ENCODE measurements at places on chromosomes 11 and 22.

DNA sequence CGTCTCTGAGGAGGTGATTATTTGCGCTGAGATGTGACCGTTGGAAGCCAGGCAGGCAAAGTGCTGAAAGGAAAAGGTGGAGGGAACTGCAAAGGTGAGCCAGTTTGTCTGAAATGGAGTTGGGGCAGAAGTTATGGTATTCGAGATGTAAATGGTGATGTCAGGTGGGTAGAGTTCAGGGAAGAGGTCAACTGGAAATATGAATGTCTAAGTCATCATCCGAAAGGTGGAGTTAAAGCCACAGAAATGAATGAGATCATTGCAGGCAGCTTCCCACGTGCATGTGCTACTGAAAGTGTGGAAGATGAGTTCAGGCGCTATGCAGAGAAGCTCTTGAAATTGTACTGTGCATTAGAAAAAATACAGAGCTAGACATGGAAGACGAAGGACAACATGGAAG is 2.2 kb upstream of the BPIFC start:
- DNase-seq, result no peak

GRCh38 chr11:1090600-1091331 is 16.1 kb downstream of the MUC2 start:
- DNase-seq, result no peak

DNA sequence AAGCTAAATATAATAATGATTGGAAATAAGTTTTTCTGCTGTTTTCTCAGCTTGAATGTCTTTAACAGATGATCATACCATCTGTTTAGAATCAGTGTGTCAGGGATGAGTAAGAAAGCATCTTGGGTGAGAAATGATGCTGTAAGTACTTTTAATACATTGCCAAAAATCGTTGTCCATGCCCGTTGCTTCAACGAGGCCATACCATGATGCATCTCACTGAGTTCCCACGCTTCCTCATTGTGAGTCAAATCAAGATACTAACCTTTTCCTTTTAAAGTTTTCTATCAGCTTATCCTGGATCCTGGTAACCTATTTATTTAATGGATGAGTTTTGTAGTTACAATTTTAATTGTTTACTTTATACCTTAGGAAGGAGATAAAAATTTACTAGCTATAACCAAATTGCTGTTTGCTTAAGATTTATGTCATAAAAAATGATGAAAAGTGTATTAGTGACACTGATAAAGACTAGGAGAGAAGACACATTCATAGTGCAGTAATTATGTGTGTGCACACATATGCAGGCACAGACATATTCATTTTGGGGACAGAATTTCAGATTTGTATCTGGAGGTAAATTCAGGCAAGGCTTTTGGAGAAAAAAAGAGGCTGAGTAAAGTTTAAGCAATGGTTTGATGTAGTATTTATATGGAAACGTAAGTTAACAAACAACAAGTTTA is 154.8 kb downstream of the UVRAG start:
- no peak for DNase-seq

DNA sequence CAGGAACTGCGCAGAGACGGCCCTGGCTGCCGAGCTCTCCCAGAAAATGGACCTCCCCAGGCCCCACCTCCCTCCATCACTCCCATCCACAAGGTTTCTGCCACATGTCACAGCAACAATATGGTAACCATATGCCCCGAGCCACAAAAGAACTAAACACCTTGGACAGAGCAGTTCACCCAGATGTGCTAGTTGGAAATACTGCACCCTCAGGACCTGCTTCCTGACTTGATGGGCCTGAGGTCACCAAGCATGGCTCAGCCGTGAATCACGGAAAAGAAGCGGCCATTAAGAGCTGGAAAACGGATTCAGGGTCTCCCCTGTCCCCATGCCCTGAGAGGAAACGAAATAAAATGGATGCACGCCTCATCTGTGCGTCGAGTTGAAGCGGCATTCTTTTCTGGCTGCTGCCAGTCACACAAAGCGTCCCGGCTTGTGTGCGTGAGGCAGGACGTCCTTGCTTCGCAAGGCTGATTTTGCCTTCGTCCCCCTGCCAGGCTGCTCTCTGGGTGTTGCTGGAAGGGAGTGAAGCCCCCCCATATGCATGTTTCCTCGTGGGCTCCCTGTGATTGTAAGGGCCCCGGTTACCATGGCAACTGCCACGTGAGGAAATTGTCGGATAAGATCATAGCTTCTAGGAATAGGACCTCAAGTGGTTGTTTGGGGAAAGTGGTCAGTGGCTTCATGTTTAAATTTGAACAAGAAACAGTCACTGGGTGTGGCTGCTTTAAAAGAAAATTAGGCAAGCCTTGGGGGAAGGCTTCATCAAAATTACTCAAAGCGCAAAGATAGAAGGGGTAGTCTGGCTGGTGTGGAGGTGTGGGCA is 51.7 kb downstream of the FLI1 start:
- no peak for DNase-seq

Measured in activated naive CD8-positive, alpha-beta T cell treated with anti-CD3 and anti-CD28 coated beads for 36 hours (primary cell).